Activated T-helper 17 cell treated with anti-CD3 and anti-CD28 coated beads, Interleukin-2, amount 50 U/mL, for 72 hours (primary cell): ENCODE measurements at places on chromosomes 4 and X.

DNA sequence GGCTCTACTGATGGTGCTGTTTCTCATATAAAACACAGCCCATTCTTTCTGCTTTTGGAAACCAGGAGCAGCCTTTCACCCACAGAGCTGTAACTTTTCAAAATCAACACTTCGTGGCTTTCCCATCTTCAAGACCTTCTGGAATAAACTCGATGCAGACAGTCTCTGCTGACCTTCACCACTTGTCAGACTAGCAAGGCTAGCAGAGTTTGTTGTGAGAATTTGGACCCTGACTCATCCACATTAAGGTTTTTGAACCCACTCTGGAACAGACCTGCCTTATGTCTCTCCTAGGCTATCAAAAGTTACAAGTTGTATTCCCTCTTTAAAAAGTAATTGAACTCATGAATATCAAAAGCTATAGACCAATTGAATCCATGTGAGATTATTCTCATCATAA, 88.6 kb downstream of the MAML3 start:
- ATAC-seq, result no peak
- H3K4me3 ChIP-seq, result no peak overlapping the region
- H3K27me3 ChIP-seq, result peaks cover 19% of the 10 kb centered on the region
- H3K4me1 ChIP-seq, result no peaks in the 10 kb centered on the region
- no peak overlapping the region for H3K27ac ChIP-seq

GRCh38 chr4:89324671-89325070, 17.1 kb upstream of the GPRIN3 start:
- H3K4me1 ChIP-seq, result peaks cover 10% of the 10 kb centered on the region
- no peaks in the 10 kb centered on the region for H3K27me3 ChIP-seq
- H3K36me3 ChIP-seq, result no peaks in the 10 kb centered on the region
- H3K27ac ChIP-seq, result peak overlapping the region; percentile 75
- ATAC-seq, result peak; percentile 98
- H3K4me3 ChIP-seq, result peak overlapping the region; percentile 52

DNA sequence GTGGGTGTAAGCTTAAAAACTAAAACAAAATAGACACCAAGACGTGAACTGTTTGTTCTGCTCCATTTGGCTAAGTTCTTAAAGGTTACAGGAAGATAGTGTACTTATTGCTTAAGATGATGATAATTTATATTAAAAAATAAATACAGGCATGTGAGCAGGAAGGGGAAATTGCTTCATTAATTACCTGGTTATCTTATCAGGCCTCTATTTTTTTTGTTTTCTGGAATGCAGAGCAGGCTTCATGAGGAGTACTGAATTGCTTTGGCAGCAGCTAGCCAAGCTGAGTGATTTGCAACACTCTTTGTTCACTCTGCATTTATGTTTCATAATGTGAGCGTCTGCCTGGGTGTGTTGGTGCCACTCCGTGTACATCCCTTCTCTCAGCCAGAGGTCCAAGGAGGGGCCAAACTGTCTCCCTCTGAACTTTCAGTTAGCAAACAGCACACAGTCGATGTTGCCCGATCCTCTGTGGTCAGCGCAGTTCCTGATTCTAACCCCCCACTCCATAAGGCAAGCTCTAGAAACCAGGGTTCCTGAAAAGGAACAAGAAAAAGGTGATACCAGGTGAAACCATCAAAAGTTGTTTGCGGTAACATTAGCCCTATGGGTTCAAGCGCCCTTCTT, 348.2 kb downstream of the SPRY1 start:
- no peaks in the 10 kb centered on the region for H3K4me1 ChIP-seq
- no peak overlapping the region for H3K4me3 ChIP-seq
- H3K36me3 ChIP-seq, result no peaks in the 10 kb centered on the region

GRCh38 chr4:54400802-54401201, 171.7 kb downstream of the PDGFRA start:
- no peak overlapping the region for H3K27ac ChIP-seq
- H3K4me3 ChIP-seq, result no peak overlapping the region
- no peaks in the 10 kb centered on the region for H3K4me1 ChIP-seq
- H3K36me3 ChIP-seq, result no peaks in the 10 kb centered on the region

GRCh38 chr4:86019362-86019761, 340.5 kb downstream of the MAPK10 start:
- H3K4me3 ChIP-seq, result no peak overlapping the region
- H3K36me3 ChIP-seq, result no peaks in the 10 kb centered on the region
- no peaks in the 10 kb centered on the region for H3K27me3 ChIP-seq
- H3K4me1 ChIP-seq, result no peaks in the 10 kb centered on the region
- no peak for ATAC-seq

DNA sequence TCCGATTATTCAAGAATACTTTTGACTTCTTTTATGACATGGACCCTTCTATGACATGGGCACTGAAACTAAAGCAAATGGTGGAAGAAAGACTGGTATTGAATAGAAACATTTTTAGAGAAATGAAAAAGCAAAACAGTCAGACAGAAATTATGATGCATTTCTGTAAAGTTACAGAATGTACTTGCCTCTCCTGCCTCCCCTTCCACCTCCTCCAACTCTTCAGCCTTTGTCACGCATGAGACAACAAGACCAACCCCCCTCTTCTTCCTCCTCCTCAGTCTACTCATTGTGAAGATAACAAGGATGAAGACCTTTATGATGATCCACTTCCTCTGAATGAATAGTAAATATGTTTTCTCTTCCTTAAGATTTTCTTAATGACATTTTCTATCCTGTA, 46.3 kb upstream of the HUWE1 start:
- H3K4me3 ChIP-seq, result peak overlapping the region; percentile 82
- H3K27ac ChIP-seq, result peak overlapping the region; percentile 93
- no peaks in the 10 kb centered on the region for H3K27me3 ChIP-seq
- peaks cover 22% of the 10 kb centered on the region for H3K36me3 ChIP-seq
- H3K4me1 ChIP-seq, result peaks cover 11% of the 10 kb centered on the region
